ENCODE measurements at places on chromosomes 3 and 15.

DNA sequence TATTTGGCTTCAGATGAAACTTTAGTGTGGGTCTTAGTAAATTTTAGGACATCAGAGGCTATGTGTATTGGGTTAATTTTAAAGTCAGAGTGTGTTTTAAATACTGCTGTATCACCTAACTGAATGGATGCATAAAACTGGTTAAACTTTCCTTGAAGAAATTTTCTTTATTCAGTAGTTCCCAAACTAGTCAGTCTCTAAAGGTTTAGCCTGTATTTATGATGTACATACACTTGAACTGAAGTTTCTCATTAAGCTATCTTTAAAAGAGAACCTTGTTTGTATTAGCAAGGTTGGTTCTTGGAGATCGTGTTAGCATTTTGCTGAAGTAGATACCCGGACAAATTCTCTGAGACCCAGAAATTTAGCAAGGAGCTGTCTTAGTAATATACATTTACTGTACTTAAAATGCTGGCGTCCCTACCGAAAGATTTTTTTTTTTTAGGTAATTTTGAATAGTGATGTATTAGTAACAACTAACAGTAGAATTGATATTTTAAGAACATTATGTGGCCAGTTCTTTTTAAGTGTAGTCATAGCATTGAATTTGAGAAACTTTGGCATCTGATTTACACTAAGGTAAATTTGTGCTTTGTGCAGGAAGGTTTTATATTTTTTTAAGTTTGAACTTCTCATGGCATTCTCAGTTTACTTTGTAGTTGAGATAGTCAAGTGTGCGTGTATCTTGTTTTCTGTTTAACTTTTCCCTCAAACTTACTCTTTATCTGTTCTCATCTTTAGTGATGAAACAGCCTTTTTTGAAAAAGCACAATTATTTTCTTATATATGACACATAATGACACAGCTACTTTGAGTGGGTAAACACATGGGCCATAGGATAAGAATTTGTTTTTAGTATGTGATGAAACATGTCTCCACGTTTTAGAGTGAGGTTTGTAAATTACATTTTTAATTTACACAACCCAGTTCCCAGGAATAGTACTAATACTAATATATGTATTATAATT lies 2.9 kb downstream of the DIPK2A start:
- DNase-seq = no peak

DNA sequence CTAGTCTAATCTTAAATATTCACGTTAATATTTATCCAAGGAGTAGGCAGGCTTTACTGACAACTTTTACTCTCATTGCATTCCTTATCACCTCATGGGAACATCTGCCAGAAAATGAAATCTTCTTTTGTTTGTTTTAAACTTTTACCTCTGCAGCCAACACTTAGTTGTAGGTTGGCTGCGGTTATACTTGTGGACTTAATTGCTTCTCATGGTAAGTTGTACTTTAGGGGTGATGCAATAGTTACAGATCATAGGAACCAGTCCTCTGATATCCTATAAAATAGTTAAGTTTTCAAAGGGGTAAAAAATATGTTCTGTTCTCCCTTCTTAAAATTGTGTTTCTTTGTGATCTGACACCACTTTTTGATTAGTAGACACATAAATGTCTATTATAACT lies 321.9 kb downstream of the ZPLD1 start:
- no peak for DNase-seq

DNA sequence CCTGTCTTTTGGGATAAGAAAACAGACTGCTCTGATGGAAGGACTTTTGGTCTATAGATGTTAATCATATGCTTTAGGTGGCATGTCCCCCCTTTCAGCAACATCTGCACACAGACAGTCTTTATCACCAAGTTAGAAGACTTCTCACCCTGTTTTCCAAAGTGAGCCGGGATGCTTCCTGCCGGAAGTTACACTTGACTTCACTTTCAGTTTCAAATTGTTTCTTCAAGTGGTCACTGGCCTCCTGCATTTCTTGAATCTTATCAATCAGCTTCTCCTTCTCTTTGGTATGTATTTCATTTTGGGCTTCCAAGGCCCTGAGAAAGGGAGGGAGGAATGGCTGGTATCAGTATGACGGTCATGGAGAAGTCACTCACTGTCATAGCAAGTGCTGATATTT lies 27.2 kb upstream of the GNB5 start:
- DNase-seq = no peak

DNA sequence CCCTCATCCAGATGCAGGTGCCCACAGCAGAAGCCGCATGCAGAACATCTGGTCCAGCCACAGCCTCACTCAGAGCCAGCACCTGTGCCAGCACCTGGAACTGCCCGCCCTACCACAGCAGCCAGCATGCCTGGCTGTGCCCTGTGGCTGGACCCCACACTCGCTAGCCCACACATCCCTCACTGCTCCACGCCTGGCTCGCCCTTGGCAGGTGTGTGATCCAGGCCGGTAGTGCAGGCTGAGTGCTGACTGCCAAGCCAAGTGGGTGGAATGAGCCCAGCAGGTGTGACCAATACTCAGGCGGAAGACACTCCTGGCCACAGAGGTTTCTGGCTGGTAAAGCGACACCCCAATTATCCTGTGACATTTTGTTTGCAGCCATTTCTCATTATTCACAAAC lies 162.4 kb upstream of the ROBO1 start:
- DNase-seq = no peak

- DNase-seq = no peak
These were observed 64.8 kb upstream of the ARL8B start for GRCh38 chr3:5057272-5057671.

- DNase-seq = no peak
These were observed 38.9 kb downstream of the CPN2 start for GRCh38 chr3:194312186-194312742.

- DNase-seq = no peak
These were observed 97.4 kb downstream of the LRRK1 start for GRCh38 chr15:101016581-101016980.

DNA sequence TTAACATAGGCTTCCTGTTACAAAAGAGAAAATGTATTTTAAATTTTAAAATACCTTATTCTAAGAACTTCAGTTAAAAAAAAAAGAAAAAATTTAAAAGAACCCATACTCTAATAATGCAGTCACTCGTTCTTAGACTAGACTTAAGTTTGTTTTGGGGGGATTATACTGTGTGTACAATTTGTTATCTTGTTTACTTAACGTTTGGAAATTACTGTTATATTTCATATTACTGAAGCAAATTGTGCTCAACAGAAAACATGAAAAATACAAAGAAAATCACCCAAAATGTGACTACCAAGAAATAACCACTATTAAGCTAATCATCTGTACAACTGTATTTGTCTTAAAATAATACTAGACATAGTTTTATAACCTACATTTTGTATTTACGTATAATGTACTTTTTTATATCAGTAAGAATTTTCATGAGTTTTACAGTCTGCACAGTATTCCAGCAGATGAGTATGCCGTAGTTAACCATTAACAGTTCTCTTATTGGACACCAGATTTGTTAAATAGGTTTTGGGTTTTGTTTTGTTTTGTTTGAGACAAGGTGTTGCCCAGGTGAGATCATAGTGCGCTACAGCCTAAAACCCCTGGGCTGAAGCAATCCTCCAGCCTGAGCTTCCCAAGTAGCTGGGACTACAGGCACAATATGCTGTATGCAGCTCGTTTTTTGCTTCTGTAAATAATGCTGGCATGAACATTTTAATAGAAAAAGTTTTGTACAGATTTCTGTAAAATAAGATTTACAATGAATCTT lies 88.8 kb upstream of the CHD2 start:
- no peak for DNase-seq

GRCh38 chr3:34219556-34219955 lies 421.1 kb downstream of the PDCD6IP start:
- DNase-seq = no peak

- DNase-seq = no peak
These were observed 1.1 kb downstream of the ANPEP start for GRCh38 chr15:89813381-89814111.

DNA sequence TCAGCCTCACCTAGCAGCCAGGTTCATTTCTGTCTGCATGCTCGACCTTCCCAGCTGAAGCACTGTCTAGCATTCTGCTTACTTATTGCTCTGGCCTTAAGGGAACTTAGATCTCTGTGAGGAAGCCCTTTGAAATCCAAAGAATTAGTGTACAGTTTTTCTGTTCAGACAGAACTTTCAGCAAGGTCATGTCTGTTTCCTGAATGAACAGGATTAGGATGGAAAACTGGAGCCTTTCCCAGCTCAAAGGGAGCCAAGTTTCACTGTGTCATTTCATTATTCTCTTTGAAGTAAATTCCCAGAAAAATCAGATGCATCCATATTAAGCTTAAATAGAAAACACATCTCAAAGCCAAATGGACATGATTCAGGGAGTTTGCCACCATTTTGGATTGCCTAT lies 457.3 kb upstream of the KCNMB2 start:
- no peak for DNase-seq
